CD4-positive, alpha-beta T cell (primary cell): ENCODE measurements at places on chromosomes 6 and 20. TPM values are rescaled to one million over a fixed set of nuclear protein-coding genes. Genes with fewer than 3 reads are reported as not detected.

The TRIM15 gene
- total RNA-seq: not detected

The C6orf163 gene
- total RNA-seq: 1.4 TPM

The HUS1B gene
- total RNA-seq: 3.1 TPM

The LY6G6C gene
- not detected for total RNA-seq

The OPRL1 gene
- total RNA-seq: 1.0 TPM

The ADGB gene
- not detected for total RNA-seq

The COL9A3 gene
- not detected for total RNA-seq

The SSTR4 gene
- total RNA-seq: not detected

The PREP gene
- 14.9 TPM for total RNA-seq

The RNF39 gene
- total RNA-seq: not detected

The HAO1 gene
- not detected for total RNA-seq

The PRSS16 gene
- total RNA-seq: 0.98 TPM

The ADA gene
- total RNA-seq: 31.7 TPM

The RAET1G gene
- total RNA-seq: not detected

The MANEA gene
- total RNA-seq: 8.0 TPM

The SMLR1 gene
- not detected for total RNA-seq

The EEF1A2 gene
- total RNA-seq: 1.1 TPM

The RALGAPA2 gene
- 21.9 TPM for total RNA-seq
